Bronchial smooth muscle cell (primary cell): ENCODE measurements at places on chromosomes 7 and 10. TPM values are rescaled to one million over a fixed set of nuclear protein-coding genes. Genes with fewer than 3 reads are reported as not detected.

COBL gene
- total RNA-seq = not detected in 2 replicates

SPDYE2 gene
- not detected in 2 replicates for total RNA-seq

ANKRD1 gene
- total RNA-seq = 0.16 and 0.43 TPM in 2 replicates

HOXA1 gene
- total RNA-seq = 0.17 and 0.63 TPM in 2 replicates

CRYGN gene
- total RNA-seq = 0.26 and 0.47 TPM in 2 replicates

CNTNAP2 gene
- not detected in 2 replicates for total RNA-seq

INHBA gene
- 5.0 and 7.9 TPM in 2 replicates for total RNA-seq

PDE1C gene
- total RNA-seq = 0.09 and 0.16 TPM in 2 replicates

SPOCK2 gene
- total RNA-seq = 0.95 and 2.0 TPM in 2 replicates

ITIH5 gene
- total RNA-seq = 0.16 and 0.17 TPM in 2 replicates

PDZD7 gene
- 1.8 and 2.0 TPM in 2 replicates for total RNA-seq

SFTPA1 gene
- not detected in 2 replicates for total RNA-seq

TMEM213 gene
- not detected in 2 replicates for total RNA-seq

BTBD16 gene
- total RNA-seq = 0.16 TPM in 1 of 2 replicates, not detected in the other

CLRN3 gene
- not detected in 2 replicates for total RNA-seq

NAPEPLD gene
- total RNA-seq = 12.7 and 18.9 TPM in 2 replicates

HSPB1 gene
- 25.8 and 35.6 TPM in 2 replicates for total RNA-seq

GIMAP4 gene
- 0.09 TPM in 1 of 2 replicates, not detected in the other for total RNA-seq

PNLIPRP2 gene
- total RNA-seq = not detected in 2 replicates

NXPH1 gene
- total RNA-seq = not detected in 2 replicates

ADCY1 gene
- 0.47 and 3.2 TPM in 2 replicates for total RNA-seq

FAM13C gene
- 3.3 and 5.7 TPM in 2 replicates for total RNA-seq

MYOF gene
- total RNA-seq = 108 and 184 TPM in 2 replicates

MYL7 gene
- 0.47 TPM in 1 of 2 replicates, not detected in the other for total RNA-seq

SCART1 gene
- 3.7 and 4.7 TPM in 2 replicates for total RNA-seq

GPR15LG gene
- not detected in 2 replicates for total RNA-seq

PAOX gene
- total RNA-seq = 6.1 and 6.6 TPM in 2 replicates

ATP6V0A4 gene
- not detected in 2 replicates for total RNA-seq

TET1 gene
- total RNA-seq = 1.9 and 3.0 TPM in 2 replicates

BLNK gene
- 0.09 and 0.16 TPM in 2 replicates for total RNA-seq

ARHGEF35 gene
- total RNA-seq = 2.5 and 2.7 TPM in 2 replicates

SCIN gene
- 0.16 TPM in 1 of 2 replicates, not detected in the other for total RNA-seq

CLCN1 gene
- 0.09 TPM in 1 of 2 replicates, not detected in the other for total RNA-seq

SEC61A2 gene
- total RNA-seq = 5.7 and 6.1 TPM in 2 replicates

MSMB gene
- not detected in 2 replicates for total RNA-seq

IRF5 gene
- 0.32 TPM in 1 of 2 replicates, not detected in the other for total RNA-seq

FAM25A gene
- total RNA-seq = not detected in 2 replicates

NPTX2 gene
- under 0.01 TPM in 1 of 2 replicates, not detected in the other for total RNA-seq

GBX1 gene
- total RNA-seq = not detected in 2 replicates

RET gene
- 0.17 and 0.32 TPM in 2 replicates for total RNA-seq

STEAP2 gene
- total RNA-seq = 22.1 and 32.4 TPM in 2 replicates

SRRM3 gene
- 0.79 and 0.94 TPM in 2 replicates for total RNA-seq

AOC1 gene
- not detected in 2 replicates for total RNA-seq

KNDC1 gene
- 0.47 and 3.3 TPM in 2 replicates for total RNA-seq

OR2A42 gene
- total RNA-seq = under 0.01 TPM in 1 of 2 replicates, not detected in the other

SP4 gene
- total RNA-seq = 2.2 and 2.9 TPM in 2 replicates

IMPDH1 gene
- total RNA-seq = 28.8 and 33.5 TPM in 2 replicates

ZNF488 gene
- total RNA-seq = 0.34 TPM in 1 of 2 replicates, not detected in the other
